Pancreas (tissue), 10 donors: ENCODE measurements at places on chromosomes 12 and 14. TPM values are rescaled to one million over a fixed set of nuclear protein-coding genes. Genes with fewer than 3 reads are reported as not detected.

The MANSC4 gene
- polyA plus RNA-seq: 0.23 TPM

The FOXN3 gene
- 8.8 TPM for polyA plus RNA-seq

The HOXC12 gene
- not detected for polyA plus RNA-seq

The KERA gene
- polyA plus RNA-seq: not detected

The DHH gene
- polyA plus RNA-seq: 0.14 TPM

The GDF11 gene
- polyA plus RNA-seq: 0.99 TPM

The AMN gene
- polyA plus RNA-seq: 4.3 TPM

The DHRS7 gene
- polyA plus RNA-seq: 31.6 TPM

The IL31 gene
- polyA plus RNA-seq: not detected

The DPY19L2 gene
- 6.6 TPM for polyA plus RNA-seq

The PTPN6 gene
- 53.1 TPM for polyA plus RNA-seq

The OAS2 gene
- 0.94 TPM for polyA plus RNA-seq

The SLC5A8 gene
- polyA plus RNA-seq: 0.07 TPM

- no peak for DNase-seq
Measured at GRCh38 chr12:8860165-8860961, 37.9 kb downstream of the A2ML1 start.

DNA sequence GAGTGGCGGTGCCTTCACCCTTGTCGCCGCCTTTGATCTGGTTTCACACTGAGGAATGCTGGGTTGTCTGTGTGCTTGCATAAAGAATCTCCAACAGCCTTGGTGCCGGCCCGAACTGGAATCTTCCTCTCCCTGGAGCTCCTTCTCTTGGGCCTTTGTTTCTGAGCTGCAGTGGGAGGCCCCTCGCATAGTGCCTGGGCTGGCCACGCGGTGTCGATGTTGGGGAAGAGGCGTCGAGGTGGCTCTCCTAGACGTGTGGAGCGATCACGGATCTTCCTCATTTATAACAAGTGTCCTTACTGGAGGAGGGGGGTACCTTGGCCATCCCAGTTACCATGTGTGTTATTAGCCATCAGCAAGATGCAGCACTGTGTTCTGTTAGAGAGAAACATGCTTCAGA lies 60.6 kb downstream of the ADGRD1 start:
- no peak for DNase-seq

GRCh38 chr12:105773471-105773870 lies 365.3 kb downstream of the NUAK1 start:
- no peak for DNase-seq

- DNase-seq: no peak
Measured at GRCh38 chr14:90596733-90597132, 199.9 kb downstream of the CALM1 start.

- no peak for DNase-seq
Measured at GRCh38 chr12:9794484-9795093, 32.7 kb upstream of the KLRF1 start.

GRCh38 chr12:114209861-114210260 lies 196.1 kb downstream of the TBX5 start:
- no peak for DNase-seq

- no peak for DNase-seq
Measured at GRCh38 chr12:25929142-25929541, 29.3 kb upstream of the RASSF8 start.

DNA sequence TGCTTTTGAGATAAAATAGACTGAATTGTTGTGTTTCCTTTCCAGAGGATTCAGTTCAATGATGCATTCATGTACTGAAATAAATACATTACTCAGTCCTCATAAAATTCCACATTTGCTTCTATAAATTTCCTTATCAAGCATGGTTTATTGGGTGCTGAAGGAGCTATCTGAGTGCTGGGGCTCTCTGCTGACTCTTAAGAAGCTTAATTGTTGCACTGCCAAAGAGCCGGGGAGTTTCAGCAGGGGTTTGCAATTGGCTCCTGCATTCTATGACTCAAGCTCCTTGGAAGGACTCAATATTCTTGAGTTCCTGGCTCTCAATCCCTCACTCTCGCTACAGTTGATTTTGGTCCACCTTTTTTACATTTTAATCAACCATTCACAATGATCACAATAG lies 69.8 kb upstream of the PYGL start:
- no peak for DNase-seq

GRCh38 chr14:68888883-68889282 lies 90.2 kb downstream of the ACTN1 start:
- DNase-seq: no peak

DNA sequence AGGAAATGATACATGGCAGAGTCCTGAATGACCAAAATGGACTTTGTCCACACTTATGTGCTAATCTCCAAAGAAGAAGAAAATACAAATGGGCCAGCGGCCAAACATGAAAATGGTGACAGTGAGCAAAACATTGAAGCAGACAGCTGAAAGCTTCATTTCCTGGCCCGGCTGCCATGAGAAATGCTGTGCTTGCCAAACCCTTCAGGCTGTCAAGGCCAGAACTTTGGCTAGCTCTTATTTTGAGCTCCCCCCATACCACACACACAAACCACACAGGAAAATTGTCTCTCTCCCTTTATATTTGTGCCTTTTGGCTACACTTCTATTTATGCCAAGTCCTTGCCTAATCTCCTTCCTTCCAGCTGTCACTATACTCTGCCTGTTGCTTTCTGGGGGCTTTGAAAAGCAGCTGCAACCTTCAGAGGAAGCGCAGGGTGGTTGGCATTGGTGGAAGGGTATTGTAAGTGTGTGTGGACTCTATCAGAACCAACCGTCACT lies 323.8 kb downstream of the RAD51B start:
- peak; percentile 71 for DNase-seq

- no peak for DNase-seq
Measured at GRCh38 chr12:103948746-103949406, 16.8 kb upstream of the TDG start.

DNA sequence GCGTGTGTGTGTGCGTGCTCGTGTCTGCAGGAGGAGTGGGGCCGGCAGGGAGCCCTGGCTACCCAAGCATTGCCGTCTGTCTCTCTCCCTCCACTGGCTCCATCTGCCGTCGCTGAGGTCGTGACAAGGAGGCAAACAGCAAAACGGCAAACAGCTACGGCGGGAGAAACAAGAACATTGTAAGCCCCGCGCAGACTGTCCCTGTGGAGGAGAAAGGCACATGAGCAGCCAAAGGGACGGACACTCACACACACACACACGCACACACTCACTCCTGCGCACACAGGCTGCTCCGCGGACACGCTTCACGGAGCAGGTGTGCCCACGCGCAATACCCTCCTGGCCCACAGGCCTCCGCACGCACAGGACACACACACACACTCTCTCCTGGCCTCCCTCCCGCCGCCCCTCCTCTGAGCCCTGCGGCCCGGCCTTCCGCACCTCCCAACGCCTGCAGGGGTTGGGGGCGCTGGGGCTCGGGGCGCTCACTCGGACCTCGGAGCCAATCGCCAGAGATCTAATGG lies 905 bp downstream of the CISTR start:
- DNase-seq: peak; percentile 35

- DNase-seq: no peak
Measured at GRCh38 chr14:81942071-81942470, 408.4 kb upstream of the SEL1L start.

DNA sequence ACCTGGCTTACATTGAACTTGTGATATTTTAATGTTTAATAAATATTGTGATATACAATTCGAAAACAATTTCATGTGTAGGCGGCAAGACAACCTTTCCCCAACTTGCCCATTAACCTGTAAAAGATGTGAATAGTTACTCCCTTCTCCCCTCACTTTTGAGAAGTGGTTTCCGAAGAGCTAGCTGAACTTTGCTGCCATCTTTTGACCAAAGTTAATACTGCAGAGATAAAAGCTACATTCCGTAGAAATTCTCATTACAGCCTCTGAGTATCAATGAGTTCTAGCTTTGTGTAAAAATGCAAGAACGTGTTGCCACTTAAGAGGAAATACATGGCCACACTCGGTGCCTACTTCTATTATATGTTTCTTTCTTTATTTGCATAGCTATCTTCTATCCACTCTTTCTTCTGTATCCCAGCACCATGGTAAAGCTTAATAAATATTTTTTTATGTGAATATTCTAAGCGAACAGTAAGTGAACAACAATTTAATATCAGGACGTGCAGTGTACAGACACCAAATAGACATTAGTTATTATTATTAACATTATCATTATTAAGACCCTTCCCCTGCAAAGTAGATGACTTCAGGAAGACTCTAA lies 105.1 kb upstream of the TMEM260 start:
- no peak for DNase-seq
